NCI-H524 treated with DMSO at 0.1 percent for 48 hours (cell line): ENCODE measurements at places on chromosomes 6 and 20.

- DNase-seq = no peak
Observed at GRCh38 chr6:42387336-42387735, 64.4 kb downstream of the TRERF1 start.

DNA sequence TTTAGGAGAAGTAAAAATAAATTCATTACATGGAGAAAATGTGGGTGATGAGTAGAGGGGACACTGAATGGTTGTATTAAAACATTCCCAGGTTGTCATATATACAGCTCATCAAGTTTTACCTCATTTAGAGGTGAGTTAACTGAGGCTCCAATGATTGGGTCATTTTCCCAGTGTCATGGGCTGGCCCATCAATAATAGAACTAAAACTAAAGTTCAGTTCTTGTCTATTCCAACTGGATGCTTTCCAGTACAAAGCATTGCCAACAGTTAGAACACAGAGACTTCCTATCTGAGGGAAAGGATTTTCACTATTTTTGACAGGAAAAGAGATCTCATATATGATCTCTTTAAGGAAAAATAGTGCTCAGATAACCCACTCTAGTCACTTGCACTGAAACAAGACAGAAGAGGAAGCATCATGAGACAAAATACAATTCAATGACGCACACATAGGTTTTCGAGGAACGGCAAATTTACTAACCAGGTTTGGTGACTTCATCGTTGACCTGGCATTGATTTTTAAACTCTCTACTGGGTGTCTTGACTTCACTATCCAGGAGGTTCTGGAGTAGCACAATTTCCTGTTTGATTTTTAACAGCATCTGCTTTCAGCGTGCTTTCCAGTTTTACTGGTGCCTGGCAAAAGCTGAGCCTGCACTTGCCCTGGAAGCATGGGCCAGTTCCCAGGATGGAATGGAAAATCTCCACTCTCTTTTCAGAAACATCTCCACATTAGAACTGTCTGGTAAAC is 195.5 kb upstream of the FBXL4 start:
- no peak for DNase-seq

DNA sequence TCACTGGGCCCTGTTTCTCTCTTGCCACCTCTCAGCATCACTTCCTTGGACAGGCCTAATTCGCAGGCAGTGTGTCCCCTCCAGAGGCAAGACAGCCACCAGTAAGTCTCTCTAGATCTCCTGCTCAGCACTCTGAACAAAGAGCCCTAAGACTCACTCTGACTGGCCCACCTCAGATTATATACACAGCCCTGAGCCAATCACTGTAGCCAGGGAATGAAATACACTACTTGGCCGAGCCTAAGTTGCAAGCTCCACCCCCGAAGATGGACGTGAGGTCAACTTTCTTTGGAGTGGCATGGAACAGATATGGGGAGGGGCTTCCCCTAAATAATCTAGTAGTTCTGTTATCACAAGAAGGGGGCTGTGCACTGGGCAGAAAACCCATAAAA is 4.1 kb downstream of the BPI start:
- DNase-seq = no peak

DNA sequence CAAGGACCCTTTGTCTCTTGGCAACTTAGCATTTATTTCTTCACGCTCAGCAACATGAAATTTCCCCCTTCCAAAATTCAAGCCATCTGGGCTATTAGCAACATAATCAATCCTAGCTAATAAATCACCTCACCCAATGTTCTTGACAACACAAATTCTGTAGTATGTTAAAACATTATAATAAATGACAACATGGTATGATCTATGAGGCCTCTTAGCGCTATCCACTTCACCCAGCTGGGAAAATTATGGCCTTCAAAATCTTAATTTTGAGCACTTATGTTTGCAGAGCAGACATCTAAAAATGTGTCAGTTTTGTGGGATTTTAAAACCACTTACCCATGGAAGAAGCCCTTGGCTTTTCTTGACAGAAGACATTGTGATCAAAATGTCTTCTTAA is 181.9 kb downstream of the HDGFL1 start:
- DNase-seq = no peak

DNA sequence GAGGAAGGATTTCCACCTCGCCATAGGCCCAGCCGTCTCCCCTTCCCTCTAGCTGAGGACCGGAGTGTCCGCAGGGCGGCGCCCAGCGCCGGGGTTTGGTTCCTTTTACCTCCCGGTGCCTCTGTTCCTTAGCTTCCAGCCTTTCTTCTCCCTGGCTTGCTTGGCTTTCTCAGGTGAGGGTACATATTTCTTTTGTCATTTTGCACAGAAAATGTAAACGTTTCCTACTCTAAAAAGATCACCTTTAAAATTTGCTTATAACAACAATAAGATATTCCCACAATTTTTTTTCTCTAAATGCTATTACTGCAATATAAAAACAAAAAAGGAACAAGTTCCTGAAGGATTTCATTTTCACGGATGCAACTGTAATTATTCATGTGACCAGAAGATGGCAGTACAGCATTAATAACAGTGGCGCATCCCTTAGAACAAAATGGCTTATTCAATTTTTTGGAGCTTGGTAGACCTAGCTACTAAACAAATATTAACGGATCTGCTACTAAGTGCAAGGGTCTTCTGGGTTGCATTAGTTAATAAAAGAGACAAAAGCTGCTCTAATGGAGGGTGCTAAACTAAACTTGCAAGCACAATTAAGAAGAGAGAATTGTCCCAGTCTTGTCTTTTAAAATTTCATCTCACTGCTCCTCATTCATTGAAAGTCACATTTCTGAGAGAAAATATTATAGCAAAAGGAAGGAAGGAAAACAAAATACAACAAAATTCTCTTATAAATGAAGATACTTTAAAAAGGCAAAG is 172.9 kb downstream of the ADGRG6 start:
- DNase-seq = peak; percentile 20

DNA sequence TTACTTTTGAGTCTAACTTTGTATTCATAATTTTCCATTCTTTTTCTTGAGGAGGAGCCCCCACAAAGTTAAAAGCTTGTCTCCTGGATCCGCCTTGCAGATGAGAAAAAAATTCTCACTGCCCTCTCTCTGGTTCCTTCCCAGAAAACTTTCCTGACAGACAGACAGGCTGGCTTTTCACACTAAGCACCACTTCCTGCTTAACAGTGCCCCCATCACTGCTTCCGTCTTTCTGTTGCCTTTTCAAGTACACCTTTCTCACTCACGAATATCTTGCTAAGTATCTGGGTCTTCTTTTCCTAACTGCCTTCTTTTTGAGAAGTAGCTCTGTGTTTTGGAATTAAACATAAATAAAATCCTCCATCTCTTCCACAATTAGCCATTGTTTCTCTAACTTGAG is 19.8 kb upstream of the LMBRD1 start:
- no peak for DNase-seq

- no peak for DNase-seq
Observed at GRCh38 chr6:43081043-43081442, 4.9 kb downstream of the PTK7 start.

DNA sequence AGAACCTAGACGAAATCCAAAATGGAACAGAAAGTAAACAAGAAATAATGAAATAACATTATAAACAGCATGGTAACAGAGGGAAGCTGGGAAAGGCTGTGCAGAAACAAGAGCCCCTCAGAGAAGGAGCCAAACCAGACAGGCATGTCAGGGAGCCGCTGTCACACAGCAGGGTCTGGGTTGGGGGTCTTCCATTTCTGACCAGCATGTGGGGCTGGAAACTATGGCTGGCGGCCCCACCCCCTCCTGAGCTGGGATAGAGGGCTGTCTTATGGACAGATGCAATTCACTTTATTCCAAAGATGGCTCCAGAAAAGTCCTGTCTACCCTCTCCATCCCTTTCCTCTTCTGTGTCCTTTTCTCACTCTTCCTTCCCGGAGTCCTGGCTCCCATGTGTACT is 27.3 kb downstream of the C6orf89 start:
- DNase-seq = no peak

- no peak for DNase-seq
Observed at GRCh38 chr20:7264137-7264536, 496.7 kb downstream of the BMP2 start.

DNA sequence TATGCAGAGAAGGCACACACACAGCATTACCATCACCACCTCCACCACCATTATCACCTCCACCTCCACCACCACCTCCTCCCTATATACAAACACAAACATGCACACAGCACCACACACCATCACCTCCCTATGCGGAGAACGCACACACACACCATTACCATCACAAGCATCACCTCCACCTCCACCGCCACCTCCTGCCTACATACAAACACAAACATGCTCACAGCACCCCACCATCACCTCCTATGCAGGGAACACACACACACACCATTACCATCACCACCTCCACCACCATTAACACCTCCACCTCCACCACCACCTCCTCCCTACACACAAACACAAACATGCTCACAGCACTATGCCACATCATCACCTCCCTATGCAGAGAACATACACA is 236.5 kb upstream of the AFDN start:
- no peak for DNase-seq

DNA sequence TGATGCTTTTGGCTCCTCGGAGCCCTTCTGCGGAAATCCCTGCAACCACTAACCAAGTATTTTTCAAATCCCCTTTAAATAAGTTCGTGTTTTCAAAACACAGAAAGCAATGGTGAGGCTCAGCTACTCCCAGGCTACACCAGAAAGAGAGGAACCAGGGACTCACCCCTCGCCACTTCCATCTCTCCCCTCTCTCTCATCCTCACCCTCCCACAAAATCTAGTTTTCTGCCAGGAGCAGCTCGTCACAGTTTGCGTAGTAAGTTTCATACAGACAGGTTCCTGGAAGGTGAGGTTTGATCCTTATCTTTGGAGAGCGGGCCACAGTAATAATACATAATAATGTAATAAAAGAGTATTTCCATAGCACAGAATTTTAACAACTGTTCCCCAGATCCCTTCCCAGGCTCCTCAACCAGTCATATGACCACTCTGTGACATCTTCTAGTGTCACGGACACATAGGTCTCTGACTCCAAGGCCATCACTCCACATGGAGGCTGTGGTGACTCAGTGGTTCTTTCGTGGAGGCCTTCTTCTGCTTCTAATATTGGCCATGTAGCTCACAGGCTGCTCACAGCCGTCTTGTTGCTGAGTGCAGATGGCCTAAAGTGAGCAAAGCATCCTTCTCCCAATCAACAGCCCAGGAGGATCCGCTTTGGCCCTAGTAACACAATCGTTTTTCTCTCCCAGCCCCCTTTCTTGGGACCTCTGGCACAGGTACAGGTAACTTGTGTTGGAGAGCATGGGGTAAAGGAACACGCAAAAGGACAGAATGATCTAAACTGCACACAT is 295.7 kb downstream of the CDC5L start:
- DNase-seq = no peak

GRCh38 chr6:156630613-156631302 is 146.4 kb upstream of the ARID1B start:
- no peak for DNase-seq

GRCh38 chr20:47216819-47217410 is 139.6 kb downstream of the ZMYND8 start:
- DNase-seq = no peak

- DNase-seq = no peak
Observed at GRCh38 chr6:22353101-22353500, 56.3 kb upstream of the PRL start.

- DNase-seq = no peak
Observed at GRCh38 chr6:125586074-125586473, 163.4 kb upstream of the HEY2 start.

DNA sequence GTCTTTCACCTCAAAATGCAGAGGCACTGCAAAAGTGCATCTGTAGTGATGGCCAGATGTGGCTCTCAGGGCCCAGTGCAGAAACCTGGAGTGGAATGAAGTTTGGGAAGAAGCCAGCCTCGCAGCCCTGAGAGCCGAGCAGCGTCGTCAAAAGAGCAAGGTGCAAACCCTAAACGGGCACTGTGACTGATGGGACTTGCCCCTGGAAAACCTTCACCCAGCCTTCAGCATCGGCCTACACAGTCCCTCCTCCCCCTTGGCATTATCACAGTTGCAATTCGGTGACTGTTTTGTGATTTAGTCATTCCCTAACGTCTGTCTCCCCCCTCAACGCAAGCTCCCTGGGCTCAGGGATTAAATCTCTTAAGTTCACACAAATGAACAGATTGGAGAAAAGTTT is 38.6 kb downstream of the TAF4 start:
- DNase-seq = no peak

DNA sequence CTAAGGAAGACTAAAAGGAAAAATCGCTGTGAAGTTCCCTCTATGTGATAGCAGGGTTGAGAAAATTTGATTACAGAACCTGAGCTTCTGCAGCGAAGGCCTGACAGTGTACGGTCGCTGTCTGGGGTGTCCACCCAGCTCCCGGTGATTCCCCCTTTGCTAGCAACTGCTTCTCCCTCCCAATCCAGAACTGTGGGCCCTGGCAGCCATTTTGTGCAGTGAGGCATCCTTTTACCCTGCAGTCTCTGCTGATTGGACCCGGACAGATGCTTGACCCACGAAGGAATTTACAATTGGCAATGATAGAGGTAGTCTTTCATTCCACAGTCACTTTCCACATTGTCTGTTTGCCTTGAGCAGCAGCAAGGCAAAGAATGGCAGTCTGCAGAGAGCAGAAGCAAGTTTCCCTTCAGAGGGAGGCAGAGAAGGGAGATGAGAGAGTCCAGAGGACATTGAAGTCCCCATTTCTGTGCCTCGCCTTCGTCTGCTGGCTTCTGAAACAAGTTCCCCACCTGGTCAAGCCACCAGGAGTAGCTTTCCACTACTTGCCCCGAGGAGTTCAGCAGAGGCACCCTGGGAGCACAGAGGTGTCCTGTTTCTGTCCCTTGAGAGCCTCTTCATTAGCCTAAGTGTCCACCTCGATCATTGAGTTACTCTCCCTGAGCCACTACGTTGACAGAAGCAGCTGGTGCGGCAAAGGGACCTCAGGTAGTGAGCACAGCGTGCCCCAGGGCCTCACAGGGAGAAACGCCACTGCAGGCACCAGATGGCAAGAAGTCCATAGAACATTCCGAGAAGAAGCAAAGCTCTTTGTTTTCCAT is 370.3 kb downstream of the NRN1 start:
- peak; percentile 79 for DNase-seq

DNA sequence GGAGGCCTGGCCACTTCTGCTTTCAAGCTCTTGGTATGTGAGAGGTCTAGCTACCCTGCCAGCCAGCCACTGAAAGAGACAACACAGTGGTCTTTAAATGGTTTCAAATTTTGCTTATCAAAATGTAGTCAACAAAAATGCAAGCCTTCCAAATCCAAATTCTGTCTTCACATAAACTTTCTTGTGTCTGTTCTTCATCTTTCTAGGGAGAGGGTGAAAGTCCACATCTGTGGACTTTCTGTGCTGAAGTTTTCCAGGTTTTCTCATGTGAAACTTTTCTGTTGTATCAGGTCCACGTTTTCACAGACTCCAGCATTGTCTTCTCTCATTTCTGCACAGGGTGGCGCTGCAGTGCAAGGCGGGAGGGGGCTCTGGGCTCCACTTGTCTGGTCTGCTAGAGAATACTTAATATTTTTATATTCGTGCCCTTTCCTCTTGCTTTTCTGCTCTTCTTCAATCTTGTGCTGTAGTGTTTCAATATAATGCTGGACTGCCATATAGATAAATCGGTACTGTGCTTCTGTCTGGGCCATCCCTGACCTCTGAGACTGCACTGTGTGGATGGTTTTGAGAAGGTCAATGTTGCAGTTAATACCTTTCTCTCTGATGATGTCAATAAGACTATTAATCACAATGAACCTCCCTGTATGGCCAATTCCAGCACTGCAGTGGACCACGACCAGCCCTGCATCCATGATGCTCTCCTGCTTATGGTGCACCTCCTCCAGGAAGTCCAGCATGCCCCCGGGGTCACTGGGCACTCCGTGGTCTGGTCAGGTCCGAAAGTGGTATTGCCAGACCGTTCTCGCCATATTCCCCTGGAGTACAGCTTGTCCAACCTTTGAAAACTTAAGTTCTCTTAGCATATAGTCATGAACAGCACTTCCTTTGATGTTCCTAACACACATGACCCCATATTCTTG is 161.6 kb upstream of the TNFAIP3 start:
- no peak for DNase-seq
